ENCODE measurements at places on chromosomes 6 and 20.

- DNase-seq, result no peak
Observed at GRCh38 chr20:24417485-24417884, 51.9 kb upstream of the SYNDIG1 start.

DNA sequence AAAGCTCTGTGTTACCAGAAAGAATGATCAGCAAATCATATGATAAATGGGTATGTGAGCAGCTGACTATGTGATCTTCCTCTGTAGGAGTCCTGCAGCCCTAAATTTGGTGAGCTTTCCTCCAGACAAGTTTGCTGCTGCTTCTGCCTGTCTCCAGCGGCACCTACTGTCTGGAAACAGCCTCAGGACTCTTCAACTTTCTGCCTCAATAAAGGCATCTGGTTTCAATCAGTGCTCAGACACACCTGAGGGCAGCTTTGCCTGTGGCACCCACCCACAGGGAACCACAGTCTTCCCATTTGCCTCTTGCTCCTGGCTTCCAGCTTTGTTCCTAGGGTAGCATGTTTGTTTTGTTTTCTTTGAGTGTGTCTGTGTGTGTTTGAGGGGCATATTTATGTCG is 727.9 kb upstream of the MAN1A1 start:
- DNase-seq, result peak; percentile 17

DNA sequence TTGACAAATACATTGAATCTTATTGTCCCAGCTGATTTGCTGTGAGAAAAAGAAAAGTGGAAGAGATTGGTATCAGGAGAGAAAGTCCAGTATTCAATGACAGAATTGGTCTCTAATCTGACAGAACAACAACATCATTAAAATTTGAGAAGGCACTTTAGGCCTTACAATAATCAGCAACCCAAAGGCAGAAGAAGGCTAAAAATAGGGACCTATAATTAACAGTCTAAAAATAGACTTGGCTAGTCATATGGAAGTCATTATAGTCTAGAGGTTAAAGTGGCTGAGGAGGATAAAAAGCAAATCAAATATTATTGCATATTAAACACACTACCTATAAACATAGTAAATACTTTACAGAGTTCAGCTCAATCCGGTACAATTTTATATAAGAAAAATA is 393.6 kb upstream of the JAG1 start:
- no peak for DNase-seq

- DNase-seq, result no peak
Observed at GRCh38 chr6:167711768-167712730, 114.7 kb upstream of the AFDN start.

- no peak for DNase-seq
Observed at GRCh38 chr6:43299338-43300293, 1.6 kb downstream of the SLC22A7 start.

- no peak for DNase-seq
Observed at GRCh38 chr6:113599444-113599843, 257.7 kb upstream of the MARCKS start.

DNA sequence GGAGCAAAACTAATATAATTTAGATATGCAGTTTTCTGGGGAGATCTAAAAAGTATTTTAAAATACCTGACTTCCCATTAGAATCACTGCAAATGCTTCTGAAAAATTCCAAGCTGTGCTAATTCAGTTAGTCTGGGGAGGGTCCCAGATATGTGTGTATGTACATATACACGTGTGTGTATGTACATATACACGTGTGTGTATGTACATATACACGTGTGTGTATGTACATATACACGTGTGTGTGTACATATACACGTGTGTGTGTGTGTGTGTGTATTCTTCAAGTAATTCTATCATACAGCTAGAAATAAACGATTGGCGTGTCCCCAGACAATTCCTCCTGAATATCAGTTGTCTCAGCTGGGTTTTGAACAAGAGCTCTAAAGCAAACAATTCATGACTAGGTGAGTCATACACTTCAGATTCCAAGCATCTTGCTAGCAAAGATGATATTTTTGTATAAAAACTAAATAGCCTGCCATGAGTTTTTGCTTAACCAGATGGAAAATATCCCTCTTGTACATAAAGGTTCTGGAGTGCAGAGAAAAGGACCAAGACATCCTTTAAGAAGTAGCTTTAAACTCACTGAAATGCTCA is 58.2 kb downstream of the SPACA1 start:
- no peak for DNase-seq

GRCh38 chr6:146550911-146551310 is 7.3 kb downstream of the RAB32 start:
- DNase-seq, result no peak

- DNase-seq, result no peak
Observed at GRCh38 chr6:154476494-154476893, 34.0 kb downstream of the CNKSR3 start.

GRCh38 chr6:148103436-148103835 is 239.2 kb upstream of the SASH1 start:
- DNase-seq, result no peak

GRCh38 chr6:119289651-119290050 is 59.9 kb downstream of the MAN1A1 start:
- DNase-seq, result no peak

GRCh38 chr6:154261688-154262397 is 94.8 kb downstream of the IPCEF1 start:
- no peak for DNase-seq

DNA sequence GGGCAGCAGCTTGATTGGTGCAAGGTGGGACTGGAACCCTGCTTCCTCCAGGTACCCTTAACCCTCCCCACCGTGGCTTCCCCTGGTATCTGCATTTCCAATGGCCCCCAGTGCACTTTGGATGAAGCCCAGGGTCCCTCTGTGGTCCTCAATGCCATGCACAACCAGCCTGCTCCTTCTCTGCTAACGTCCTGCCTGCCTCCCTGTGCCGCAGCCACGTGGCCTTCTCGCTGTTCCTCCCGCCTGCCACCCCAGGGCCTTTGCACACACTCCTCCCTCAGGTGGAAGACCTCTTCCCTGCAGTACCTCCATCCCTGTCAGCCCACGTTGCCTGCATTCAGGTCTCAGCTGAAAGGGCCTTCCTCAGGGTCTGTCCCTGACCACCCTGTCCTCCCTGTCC is 101.6 kb downstream of the BMP7 start:
- DNase-seq, result no peak

DNA sequence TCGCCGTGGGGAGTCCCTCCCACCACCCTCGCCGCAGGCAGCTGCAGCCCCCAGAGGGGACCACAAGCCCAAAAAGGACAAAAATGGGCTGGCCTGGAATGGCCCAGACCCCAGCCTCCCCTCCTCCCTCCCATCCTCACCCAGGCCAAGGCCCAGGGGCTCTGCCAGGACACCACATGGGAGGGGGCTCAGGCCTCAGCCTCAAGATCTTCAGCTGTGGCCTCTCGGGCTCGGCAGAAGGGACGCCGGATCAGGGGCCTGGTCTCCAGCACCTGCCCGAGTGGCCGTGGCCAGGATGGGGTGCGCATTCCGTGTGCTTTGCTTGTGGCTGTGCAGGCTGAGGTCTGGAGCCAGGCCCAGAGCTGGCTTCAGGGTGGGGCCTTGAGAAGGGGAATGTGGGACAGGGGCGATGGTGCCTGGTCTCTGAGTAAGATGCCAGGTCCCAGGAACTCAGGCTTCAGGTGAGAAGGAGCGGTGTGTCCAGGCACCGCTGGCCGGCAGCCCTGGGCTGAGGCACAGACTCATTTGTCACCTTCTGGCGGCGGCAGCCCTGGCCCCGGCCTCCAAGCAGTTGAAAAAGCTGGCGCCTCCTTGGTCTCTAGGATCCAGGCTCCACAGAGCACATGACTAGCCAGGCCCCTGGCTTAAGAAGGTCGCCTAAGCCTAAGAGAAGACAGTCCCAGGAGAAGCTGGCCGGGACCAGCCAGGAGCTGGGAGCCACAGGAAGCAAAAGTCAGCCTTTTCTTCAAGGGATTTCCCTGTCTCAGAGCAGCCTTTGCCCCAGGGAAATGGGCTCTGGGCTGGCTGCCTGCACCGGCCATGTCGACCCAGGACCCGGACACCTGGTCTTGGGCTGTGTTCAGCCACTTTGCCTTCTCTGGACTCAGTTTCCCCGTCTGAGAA is 35.2 kb upstream of the MRGBP start:
- DNase-seq, result peak; percentile 62

DNA sequence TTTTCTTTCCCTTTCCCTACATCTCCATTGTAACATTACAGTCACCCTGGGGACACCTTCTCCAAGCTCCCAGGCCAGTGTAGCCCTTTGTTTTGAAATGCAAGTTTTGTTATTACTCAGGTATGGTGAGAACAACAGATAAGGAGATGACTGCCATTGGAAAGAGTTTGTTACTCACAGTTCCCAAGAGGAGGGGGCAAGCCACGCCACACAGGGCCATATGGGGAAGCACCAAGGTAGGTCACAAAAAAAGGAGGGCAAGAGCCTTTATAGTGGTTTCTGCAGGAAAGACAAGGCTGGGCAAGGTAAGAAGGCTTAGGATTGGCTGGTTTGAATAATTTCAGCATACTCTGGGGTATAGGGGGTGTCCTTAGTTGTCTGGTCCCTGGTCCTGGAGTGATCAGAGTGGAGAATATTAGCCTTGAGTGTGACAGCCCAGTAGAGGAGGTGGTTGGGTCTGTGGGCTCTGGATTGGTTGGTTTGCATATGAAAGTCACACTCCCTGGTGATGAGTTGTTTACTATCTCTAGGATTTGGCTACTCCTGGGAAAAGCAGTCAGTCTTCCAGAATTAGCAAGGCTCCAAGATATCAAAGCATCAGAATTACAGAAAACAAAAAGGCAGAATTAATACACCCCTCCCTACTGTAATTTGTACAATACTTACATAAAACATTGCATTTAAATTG is 33.1 kb upstream of the SMLR1 start:
- no peak for DNase-seq

DNA sequence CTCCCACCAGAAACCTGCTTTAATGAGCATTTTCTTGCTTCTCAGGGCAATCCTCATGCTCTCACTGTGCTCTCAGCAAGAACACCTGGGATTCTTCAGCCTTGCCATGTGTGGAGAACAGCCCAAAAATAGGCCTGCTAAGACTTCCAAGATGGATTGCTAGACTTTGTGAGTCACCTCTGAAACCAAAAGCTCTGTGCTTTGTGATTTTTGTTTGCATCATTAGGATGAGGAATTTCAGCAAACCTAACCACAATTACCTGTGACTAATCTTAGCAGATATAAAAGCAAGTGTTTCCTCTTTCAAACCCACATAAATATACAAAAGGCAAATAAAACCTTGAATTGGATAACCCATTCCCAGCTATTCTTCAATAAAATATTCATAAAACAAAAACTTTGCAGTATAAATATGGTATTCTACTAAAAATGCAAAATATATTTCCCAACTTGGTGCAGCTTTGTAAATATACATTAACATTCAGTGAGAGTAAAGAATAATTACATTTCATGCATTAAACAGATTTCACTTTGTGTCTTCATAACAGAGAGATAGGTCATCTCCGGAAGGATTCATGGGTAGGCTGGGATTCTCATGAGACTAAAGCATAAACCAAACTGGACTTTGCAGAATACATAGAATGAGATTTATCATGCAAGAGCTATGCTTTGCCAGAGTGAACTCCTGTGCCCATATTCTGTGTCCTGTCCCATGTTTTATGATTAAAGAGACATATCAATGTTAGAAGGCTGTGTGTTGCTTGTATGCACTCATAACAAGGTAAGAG is 33.5 kb downstream of the TPBG start:
- DNase-seq, result no peak

DNA sequence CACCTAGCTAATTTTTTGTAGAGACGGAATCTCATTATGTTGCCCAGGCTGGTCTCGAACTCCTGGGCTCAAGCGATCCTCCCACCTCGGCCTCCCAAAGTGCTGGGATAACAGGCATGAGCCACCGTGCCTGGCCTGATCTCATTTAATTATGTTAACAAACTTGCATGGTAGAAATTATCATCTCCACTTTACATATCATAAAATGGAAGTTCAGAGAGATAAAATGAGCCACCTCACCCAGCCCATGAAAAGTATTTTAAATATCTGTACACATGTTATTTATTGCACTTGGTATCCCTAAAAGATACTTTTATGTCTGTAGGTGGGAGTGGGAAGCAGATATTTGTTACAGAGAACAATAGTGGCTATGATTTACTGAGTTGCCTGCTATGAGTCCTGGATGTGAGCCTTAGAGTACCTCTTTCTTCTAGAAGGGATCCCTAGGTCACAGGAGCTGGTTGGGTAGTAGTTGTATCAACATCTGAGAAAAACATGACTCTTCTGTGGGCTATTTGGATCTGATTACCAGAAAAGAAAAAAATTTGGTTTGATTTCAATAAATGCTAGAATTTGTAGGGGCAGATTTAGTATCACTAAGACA is 52.4 kb upstream of the EIF2S2 start:
- DNase-seq, result no peak

- peak; percentile 84 for DNase-seq
Observed at GRCh38 chr6:87929843-87930288, 117.8 kb upstream of the SPACA1 start.

GRCh38 chr20:37238426-37238825 is 23.2 kb downstream of the GHRH start:
- DNase-seq, result no peak

GRCh38 chr20:6975311-6975710 is 207.8 kb downstream of the BMP2 start:
- DNase-seq, result no peak

- peak; percentile 90 for DNase-seq
Observed at GRCh38 chr6:37051138-37052026, 45.9 kb downstream of the FGD2 start.

DNA sequence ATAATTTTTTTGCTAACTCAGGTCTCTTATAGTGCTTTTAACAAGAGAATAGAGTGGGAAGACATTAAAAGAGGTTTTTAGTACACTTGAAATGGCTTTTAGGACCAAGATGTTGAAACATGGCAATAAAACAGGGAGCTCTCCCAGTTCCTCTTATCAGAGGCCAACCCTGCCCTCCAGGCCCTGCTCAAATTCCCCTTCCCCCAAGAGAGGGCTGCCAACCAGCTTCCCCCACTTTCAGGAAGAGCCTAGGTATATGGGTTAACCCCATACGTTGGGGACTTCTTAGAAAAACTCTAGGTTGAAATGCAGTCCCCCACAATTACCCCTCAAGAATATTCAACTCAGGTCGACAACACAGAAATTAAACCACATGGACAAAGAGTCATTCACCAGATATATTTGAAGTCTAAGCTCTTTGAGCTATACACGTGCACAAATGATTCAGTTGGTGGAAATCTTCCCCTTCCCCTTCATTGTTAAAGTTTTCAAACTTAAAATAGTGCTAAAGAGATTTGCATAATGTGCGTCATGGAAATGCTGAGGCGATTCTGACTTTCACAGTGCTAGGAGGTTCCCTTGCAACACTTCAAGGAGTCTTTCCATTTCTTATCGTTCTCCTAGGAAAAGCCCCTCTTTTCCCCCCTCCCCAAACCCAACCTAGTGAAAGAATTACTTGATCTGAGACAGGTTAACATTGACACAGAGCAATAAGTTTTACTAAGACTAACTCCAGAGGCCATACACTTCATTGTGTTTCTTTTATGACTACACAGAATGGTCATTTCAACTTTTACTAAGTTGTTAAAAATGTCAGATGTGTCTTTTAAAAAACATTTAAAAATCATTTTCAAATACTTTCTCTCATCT is 49.8 kb upstream of the ENPP5 start:
- DNase-seq, result no peak
